ENCODE measurements at places on chromosomes 5 and 9.
A peak's percentile ranks its signal among the peaks of the same experiment; 100 is the strongest.

DNA sequence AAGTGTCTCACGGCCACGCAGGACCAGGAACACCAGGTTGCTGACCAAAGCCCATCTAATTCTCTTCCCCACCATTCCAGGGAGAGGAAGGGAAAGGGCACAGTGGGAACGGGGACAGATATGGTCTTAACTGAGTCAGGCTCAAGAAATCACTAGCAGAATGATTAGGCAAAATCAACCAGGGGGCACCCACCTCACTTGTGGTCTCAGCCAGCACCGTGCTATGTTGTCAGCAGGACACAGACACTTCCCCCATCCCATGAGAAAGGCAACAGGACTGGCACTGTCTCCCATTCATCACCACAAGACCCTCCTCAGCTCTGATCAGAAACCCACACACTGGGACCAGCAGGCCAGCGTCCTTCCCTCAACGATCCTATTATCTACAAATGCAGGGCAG is 2.9 kb downstream of the BICD2 start:
- no peak for DNase-seq

GRCh38 chr5:33601881-33602280 is 161.1 kb downstream of the TARS1 start:
- no peak for DNase-seq

DNA sequence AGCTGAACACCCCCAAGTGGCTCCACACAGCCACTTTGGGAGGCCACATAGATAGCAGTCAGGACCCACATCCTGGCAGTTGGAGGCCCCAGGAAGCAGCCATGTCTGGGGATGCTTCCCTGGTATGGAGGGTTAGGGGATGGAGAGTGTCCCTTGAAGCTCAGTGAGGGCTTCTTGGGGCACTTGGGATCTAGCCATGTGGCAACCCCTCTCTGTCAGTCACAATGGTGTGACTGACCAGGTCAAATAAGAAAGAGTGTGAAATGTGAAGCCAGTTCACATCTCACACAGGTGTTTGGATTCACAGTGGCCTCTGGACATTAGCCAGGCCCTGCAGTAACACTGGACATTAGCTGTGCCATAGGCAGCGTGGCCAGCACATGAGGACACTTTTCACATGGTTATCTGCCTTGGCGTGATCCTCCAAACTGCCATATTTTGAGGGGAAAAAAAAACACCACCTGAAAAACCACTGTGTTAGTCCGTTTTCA is 53.9 kb upstream of the IL17B start:
- DNase-seq, result no peak

- DNase-seq, result no peak
Observed at GRCh38 chr5:10497554-10497953, 55.9 kb downstream of the ROPN1L start.

GRCh38 chr5:176355400-176356178 is 6.0 kb downstream of the KIAA1191 start:
- no peak for DNase-seq

GRCh38 chr9:8574846-8575245 is 775.3 kb upstream of the DMAC1 start:
- no peak for DNase-seq

DNA sequence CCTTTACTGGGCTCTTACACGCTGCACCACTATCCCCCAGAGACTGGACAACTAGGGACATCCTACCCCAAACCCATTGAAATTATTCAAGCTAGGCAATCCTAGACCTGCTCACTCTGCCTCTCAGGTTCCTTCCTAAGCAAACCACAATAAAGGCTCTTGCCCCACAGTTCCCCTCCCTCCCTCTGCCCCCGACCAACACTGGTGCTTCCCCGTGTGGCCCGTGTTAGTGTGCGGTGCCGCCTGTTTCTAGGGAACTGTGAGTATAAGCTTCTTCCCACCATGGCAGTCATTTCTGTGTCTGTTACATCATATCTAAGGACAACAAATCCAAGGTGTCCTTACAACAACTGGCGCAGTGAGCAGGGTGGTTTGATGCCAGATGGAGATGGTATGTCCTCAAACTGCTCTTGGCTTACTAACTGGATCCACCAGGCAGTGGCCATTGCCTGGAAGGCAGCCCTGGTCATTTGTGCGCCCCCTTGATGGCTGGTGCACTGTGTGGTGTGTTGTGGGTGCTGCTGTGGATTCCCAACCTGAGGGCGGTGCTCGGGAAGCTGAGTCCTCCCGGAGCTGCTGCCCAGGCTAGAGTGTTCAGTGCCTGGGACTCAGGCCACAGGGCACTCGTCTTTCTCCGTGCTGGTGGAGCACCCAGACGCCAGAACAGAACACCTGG is 8.4 kb upstream of the MXD3 start:
- no peak for DNase-seq

DNA sequence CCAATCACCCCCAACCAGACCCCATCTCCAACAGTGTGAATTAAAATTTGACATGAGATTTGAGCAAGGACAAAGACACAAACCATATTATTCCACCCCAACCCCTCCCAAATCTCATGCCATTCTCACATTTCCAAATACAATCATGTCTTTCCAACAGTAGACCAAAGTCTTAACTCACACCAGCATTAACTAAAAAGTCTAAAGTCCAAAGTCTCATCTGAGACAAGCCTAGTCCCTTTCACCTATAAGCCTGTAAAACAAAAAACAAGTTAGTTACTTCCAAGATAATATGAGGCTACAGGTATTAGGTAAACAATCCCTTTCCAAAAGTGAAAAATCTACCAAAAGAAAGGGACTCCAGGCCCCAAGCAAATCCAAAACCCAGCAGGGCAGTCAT is 140.6 kb upstream of the NR4A3 start:
- no peak for DNase-seq

DNA sequence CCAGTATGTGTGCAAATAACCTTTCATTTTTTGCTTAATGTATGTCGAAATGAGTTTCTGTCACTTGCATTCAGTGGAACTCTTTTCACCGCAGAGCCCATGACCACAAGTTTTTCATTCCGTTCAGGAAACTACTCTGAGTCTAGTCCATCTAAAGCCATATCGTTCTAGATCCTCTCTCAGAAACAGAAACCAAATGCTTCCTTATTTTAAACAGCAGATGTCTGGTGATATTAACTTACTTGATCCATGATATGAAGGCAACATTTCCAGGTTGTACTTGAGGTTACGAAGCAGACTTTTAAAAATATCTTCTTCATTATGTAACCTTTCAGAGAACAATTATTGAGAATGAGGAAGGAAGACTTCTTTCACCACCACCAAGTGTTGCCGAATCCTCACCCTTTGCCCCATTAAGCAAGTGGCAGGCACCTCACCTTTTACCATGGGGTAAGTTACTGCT is 72.4 kb upstream of the GNAQ start:
- DNase-seq, result no peak

- DNase-seq, result no peak
Observed at GRCh38 chr5:173025651-173026050, 30.5 kb upstream of the CREBRF start.

- DNase-seq, result no peak
Observed at GRCh38 chr5:115435778-115436712, 108.5 kb downstream of the FEM1C start.

DNA sequence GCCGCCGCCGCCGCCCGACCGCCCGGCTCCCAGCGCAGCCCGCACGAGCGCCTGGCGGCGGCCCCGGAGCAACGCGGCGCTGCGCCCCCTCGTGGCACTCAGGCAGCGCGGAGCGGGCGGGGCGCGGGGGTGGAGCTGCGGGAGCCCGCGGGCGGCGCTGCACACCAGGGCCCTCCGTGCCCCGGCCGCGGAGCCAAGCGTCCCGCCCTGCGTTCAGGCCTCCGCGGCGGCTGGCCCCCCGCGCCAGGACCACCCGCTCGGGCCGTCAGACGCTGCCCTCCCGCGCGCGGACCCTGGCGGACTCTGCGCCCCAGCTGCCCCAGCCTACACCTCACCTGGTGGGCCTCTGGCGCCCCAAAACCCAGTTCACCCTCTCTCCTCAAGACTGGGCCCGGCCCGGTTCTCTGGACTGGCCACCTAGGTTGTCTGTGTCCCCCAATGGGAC is at the start of gene RASGEF1C:
Gene RASGEF1C, minus strand, starts transcription at position 75 of the 445 bp plus-strand sequence. CDS start 71,159 bp downstream, outside the sequence.
- DNase-seq, result peak; percentile 75

- DNase-seq, result no peak
Observed at GRCh38 chr5:144219869-144220268, 49.2 kb downstream of the KCTD16 start.

- DNase-seq, result peak; percentile 21
Observed at GRCh38 chr5:123511290-123511647, 708 bp upstream of the CSNK1G3 start.

GRCh38 chr5:138873466-138874221 is 1.5 kb downstream of the LRRTM2 start:
- no peak for DNase-seq

GRCh38 chr5:53265043-53265442 is 155.5 kb upstream of the MOCS2 start:
- DNase-seq, result no peak

GRCh38 chr9:104872656-104873488 is 55.1 kb downstream of the ABCA1 start:
- DNase-seq, result peak; percentile 77

- DNase-seq, result no peak
Observed at GRCh38 chr5:122844136-122844909, 1.1 kb upstream of the SNX24 start.

- no peak for DNase-seq
Observed at GRCh38 chr9:72257814-72258213, 107.2 kb downstream of the ZFAND5 start.

DNA sequence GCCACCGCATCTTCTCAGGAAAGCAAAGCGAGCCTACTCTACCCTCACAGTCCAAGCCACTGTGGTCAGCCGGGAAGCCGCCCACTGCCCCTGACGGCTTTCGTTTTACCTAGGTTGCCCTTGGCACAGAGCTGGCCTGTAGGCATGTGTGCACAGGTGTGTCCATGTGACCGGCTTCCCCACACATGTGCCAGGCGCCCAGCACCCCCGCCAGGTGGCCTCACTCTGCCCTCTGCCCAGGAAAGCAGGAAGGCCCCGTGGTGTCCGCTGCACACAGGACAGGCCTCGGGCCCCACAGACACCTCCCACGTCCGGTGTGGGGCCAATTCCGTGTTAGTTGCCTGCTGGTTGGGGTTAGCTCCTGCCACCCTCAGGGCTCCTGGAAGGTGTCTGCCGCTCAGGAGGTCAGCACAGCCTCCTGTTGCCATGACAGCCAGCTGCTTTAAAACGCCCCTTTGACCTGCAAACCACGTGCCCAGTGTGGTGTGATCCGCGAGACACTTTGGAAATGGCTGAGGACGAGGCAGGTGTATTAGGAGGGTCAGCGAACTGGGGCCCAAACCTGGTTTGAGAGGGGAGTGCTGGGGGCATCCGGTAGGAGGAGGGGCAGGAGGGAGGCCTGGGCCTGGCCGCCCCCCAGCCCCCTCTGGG is 28.7 kb downstream of the TPPP start:
- no peak for DNase-seq

DNA sequence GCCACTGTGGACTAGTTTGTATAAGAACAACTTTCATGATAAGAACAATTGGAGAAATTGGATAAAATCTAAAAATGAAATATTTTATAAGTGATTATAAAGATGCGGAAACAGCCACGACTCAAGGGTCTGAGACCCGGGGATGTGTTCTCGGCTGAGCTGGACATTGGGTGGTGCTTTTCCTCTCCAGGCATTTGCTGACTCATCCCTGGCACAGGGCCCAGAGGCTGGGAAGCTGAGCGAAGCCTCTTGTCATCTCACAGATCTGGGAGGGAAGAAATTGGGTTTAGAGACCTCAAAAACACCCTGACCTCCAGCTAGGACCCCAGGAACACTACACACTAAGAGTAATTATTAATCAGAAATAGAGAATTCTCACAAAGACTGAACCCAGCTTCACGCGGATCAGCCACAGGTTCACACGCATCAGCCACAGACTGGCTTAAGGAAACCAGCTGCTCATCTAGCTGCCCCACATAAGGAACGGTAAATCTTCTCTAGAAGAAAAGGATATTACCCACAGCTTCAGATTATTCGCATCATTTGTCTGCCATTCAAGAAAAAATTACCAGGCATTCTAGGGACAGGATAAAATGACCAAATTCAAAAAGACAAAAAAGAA is 2.8 kb upstream of the OR2V1 start:
- DNase-seq, result peak; percentile 57

DNA sequence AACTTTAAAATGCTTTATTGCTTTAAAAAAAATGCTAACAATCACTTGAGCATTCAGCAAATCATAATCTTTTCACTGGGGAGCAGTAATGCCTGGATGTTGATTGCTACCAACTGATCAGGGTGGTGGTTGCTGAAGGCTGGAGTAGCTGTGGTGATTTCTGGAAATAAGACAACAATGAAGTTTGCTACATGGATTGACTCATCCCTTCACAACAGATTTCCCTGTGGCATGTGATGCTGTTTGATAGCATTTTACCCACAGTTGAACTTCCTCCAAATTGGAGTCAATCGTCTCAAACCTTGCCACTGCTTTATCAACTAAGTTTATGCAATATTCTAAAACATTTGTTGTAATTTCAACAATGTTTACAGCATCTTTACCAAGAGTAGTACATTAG is 83.3 kb downstream of the MLLT3 start:
- DNase-seq, result no peak

- peak; percentile 97 for DNase-seq
Observed at GRCh38 chr5:10555277-10555684, 8.6 kb upstream of the ANKRD33B start.

GRCh38 chr5:10469253-10470050 is 27.8 kb downstream of the ROPN1L start:
- no peak for DNase-seq

DNA sequence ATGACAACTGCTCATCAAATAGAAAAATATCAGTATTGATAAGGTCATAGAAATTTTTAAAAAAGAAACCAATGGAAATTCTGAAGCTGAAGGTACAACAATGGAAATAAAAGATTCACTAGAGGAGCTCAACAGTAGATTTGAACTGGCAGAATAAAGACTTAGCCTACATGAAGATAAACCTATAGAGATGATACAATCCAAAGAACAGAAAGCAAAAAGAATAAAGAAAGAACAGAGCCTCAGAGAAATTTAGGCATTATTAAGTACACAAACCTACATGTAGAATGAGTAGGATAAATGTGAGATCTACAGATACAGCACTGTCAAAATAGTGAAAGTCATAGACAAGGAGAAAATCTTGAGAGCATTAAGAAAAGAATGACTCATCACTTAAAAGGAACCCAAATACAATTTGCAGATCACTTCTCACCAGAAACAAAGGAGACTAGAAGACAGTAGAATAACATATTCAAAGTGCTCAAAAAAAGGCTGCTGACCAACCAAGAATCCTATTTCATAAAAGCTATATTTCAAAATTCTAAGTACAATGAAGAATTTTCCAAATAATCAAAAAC is 47.8 kb upstream of the HTR4 start:
- no peak for DNase-seq
